NCI-H2171 (cell line): ENCODE measurements at places on chromosomes 5 and 9.

GRCh38 chr5:59727186-59727585 lies 166.3 kb downstream of the PDE4D start:
- DNase-seq: no peak

DNA sequence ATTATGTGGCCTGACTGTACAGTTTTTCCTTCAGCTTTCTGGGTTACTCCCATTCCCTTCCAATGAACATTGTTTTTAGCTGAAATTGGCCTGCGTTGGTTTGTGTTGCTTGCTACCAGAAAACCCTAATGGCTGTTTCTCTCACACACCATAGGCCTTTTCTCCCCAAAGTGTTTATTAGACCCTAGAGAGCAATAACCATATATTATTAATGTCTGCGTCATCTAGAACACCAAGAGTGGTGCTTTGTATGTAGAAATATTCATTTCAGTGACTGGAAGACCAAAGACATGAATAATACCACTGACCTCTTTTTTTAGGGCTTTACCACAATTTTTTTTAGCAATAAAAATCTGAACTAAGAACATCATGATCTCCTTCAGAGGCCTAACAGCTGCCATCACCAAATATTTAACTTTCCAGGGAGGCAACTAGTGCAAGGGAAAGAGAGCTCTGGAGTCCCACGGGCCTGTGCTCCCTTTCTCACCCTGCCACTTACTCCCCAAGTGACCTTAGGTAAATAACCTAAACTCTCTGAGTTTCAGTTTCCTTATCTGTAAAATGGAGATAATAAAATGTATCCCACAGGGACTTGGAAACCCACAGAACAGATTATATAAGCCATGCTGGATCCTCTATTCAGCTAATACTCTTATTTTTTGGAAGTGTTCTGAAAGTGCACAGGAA lies 201.9 kb upstream of the ISL1 start:
- no peak for DNase-seq

GRCh38 chr5:72152545-72152944 lies 45.3 kb downstream of the MAP1B start:
- no peak for DNase-seq

GRCh38 chr9:91034521-91034920 lies 232.9 kb downstream of the SYK start:
- no peak for DNase-seq

GRCh38 chr5:134935711-134936602 lies 31.0 kb downstream of the PCBD2 start:
- no peak for DNase-seq

GRCh38 chr9:86022687-86023266 lies 76.6 kb downstream of the GOLM1 start:
- no peak for DNase-seq

- no peak for DNase-seq
Measured at GRCh38 chr5:72557167-72558045, 50.2 kb upstream of the ZNF366 start.

GRCh38 chr5:10528056-10528816 lies 35.6 kb upstream of the ANKRD33B start:
- peak; percentile 92 for DNase-seq

DNA sequence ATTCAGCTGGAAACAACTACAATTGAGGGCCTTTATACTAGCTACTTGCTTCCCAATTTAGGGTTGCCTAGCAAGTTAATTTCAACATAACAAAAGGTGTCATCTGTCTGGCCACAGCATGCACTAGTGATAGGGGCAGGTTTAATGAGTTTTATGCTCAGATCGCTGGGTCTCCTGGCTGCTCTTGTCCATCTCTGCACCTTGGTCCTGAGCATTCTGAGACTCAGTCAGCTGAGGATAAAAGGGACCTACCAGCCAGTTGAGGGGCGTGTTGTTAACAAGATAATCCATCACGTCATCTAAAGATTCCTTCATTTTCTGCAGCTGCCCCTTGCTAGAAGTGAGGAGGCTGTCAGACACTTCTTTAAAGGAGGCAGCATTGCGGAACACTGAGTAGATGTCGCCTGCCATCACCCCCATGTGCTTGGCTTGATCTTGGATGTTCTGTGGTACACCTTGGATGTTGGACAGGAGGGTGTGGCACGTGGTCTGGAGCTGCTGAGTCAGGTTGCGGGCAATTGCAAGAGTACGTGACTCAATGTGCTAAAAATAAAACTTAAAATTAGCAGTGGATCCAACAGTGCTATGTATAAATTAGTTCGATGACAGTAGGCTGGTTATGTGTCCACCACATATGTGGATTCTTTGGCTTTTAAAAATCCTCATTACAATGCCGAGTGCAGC lies 11.0 kb downstream of the PLIN2 start:
- DNase-seq: no peak
